Activated CD4-positive, alpha-beta memory T cell treated with anti-CD3 and anti-CD28 coated beads, Interleukin-2, amount 10 ng/mL, durations not matched to agents 7 days and 5 days (primary cell): ENCODE measurements at places on chromosomes 6 and 20. TPM values are rescaled to one million over a fixed set of nuclear protein-coding genes. Genes with fewer than 3 reads are reported as not detected.

BNIP5 gene
- not detected for total RNA-seq

DNA sequence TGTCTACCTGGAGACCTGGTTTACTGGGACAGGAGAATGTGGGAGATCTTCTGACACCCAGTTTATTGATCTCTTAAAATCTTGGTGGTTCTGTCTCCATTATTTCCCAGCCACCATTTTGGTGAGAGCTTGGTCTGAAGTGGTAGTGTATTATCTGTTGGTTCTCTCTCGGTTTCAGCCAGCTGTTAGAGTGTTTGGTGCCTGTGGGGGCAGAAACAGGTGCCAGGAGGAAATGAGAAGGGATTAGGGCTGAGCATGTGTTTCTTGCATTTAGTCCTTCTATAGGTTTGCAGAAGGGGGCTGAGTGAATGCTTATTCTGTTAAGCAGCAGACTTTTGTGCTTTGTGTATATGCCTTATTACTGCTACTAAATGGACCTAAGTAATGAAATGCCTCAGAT, 9.6 kb downstream of the JARID2 start:
- H3K27me3 ChIP-seq: no peaks in the 10 kb centered on the region
- H3K4me3 ChIP-seq: no peak overlapping the region
- DNase-seq: no peak

DCDC2 gene
- not detected for total RNA-seq

RAET1L gene
- total RNA-seq: not detected

LIME1 gene
- 181 TPM for total RNA-seq

COX4I2 gene
- total RNA-seq: not detected

GRCh38 chr20:5612581-5613301, 137.5 kb upstream of the SHLD1 start:
- peaks cover 24% of the 10 kb centered on the region for H3K4me1 ChIP-seq
- H3K4me3 ChIP-seq: no peak overlapping the region
- peaks cover 22% of the 10 kb centered on the region for H3K36me3 ChIP-seq
- no peak for DNase-seq
- H3K27ac ChIP-seq: no peak overlapping the region

GRCh38 chr6:99099243-99099642, 151.5 kb upstream of the FBXL4 start:
- DNase-seq: no peak
- no peak overlapping the region for H3K27ac ChIP-seq
- H3K4me1 ChIP-seq: no peaks in the 10 kb centered on the region
- peaks cover 11% of the 10 kb centered on the region for H3K27me3 ChIP-seq
- no peaks in the 10 kb centered on the region for H3K36me3 ChIP-seq
- no peak overlapping the region for H3K4me3 ChIP-seq

- H3K27ac ChIP-seq: no peak overlapping the region
- H3K27me3 ChIP-seq: no peaks in the 10 kb centered on the region
- no peaks in the 10 kb centered on the region for H3K36me3 ChIP-seq
- H3K4me3 ChIP-seq: no peak overlapping the region
Measured at GRCh38 chr6:123659960-123660748, 23.4 kb upstream of the TRDN start.

DNA sequence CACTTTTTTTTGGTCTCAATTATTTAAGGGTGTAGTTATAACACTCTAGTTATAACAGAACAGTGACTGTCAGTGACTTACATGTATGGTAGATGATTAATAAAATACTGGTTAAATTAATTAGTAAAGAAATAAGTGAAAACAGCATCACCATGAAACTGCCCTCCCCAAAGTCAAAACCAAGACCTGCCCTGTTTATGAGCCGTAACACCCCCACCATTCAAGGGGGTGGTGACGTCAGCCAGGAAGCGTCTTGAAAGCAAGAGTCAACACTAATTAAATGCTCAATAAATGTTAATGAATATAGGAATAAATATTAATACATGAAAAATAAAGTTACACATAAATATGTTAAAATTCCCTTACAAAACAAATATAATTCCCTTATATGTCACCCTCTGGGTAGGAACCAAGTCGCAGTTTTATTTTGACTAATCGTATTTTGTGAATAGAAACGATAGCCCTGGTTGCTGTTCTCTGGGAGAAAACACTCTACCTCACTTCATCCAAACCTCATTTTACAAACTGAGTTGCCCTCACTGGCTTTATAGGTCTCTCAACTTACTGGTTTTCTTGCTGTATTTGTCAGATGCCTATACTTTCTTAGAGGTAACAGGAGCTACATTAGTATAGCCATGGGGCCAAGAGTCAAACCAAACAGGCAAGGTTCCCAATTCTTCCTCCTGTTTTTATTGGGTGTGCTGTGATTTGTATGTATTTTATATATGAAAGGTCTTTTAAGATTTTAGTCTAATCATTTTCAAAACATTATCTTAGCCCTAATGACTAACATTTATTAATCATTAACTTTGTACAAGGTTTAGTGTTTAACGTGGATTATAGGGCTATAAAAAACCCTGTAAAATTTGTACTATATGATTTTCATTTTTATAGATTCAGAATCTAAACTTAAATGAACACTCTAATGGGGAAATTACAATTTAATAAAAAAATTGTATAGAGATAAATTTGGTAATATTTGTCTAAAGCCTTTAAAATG, 227.9 kb upstream of the IRAK1BP1 start:
- no peaks in the 10 kb centered on the region for H3K36me3 ChIP-seq
- no peaks in the 10 kb centered on the region for H3K4me1 ChIP-seq
- no peak for DNase-seq
